SK-N-SH treated with all-trans-retinoic acid at 6 μM for 48 hours (cell line): ENCODE measurements at places on chromosomes 12 and 14.

DNA sequence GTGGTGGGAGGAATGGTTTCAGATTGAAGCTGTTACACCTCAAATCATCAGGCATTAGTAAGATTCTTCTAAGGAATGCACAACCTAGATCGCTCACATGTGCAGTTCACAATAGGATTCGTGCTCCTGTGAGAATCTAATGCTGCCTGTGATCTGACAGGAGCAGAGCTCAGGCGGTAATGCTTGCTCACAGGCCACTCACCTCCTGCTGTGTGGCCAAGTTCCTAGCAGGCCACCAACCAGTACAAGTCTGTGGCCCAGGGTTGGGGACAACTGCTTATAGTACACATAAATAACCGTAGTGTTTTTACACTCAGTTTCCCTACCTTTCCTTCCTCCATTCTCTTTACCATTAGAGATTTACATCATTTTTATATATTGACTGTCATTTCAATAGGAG lies 121.4 kb downstream of the SLCO1B3 start:
- ATAC-seq: no peak

DNA sequence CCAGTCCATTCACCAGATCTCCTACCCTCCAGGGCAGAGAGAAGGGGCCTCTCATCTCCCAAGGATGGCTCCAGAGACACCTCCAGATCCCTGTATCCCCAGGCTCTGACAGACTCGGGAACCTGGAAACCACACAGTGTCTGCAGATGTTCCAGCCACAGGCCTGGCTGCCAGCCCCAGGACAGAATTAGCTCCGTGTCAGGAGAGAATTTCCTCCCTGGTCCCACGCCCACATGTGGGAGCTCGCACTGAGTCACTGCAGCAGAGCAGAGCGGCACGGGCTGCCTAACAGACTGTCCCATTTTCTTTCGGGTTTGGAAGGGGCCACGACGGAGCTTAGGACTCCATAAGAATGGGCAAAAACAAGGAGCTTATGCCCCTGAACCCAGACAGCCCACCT lies 33.6 kb downstream of the CMKLR1 start:
- ATAC-seq: peak; percentile 51; the same call in 2 of the 3 replicates

DNA sequence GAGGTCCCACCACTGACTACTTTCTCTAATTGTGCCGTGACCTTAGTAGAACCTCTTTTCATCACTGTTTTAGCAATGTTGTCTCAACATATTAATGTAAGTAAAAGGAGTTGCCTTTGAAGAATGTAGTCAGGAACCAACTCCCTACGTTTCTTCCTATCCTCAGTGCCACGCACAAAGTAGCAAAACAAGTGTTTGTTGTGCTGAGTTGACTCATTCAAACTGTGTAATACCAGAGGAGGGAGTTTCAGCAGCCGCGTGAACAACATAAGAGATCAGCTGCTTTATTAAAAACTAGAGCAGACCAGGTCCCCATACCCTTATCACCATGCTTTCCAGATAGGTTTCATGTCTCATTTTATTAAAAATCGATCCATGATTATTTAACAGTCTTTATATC lies 19.1 kb downstream of the PLBD1 start:
- ATAC-seq: no peak

DNA sequence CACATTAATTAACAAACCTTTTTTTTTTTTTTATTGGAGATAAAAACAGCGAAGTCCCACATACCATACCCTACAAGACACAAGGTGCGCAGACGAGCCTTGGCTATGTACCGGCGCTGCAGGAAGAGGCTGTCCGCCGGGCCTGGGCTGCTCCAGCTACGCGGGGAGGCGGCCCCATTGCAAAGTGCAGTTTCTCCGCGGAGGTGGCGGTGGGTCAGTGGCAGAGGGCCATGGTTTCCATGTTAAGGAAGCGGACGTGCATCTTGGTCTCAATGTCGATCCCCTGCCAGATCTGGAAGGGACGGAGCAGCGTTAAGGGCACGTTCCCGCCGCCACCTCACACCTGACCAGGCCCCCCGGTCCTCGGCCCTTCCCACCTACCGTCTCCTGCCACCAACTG lies 60.3 kb downstream of the TESC start:
- no peak for ATAC-seq

DNA sequence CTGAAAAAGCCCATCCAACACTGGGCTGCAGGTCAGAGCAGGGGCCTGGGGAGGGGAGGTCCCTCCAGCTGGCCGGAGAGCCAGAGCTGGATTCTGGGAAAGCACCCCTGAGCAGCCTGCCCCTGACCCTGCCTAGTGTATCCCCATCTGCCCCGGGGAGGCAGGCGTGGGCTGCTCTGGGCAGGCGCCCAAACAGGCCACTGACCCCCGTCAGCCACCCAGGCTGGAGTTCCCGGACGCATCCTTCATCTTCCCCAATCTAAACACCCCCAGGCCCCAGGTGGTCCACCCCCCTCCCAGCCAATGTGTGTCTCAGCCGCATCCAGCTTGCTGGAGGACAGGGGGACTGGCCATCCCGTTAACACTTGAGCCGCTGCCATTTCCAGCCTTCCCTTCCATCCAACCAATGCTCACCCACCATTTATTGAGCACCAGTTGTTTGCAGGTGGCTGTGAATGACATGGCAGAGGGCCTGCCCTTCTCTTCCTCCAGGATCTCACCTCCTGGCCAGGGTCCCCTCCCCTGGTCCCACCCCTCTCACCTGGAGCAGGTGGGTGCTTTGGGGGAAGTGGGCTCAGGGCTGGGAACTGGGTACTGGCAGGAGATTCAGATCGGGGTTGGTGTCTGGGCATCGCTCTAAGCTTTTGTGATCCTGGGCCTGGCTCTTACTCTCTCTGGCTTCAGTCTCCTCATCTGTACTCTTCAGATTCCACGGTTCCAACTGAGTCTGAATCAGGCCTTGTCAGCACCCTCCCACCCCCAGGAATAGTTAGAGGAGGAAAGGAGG lies 743 bp upstream of the DTX1 start:
- ATAC-seq: no peak

DNA sequence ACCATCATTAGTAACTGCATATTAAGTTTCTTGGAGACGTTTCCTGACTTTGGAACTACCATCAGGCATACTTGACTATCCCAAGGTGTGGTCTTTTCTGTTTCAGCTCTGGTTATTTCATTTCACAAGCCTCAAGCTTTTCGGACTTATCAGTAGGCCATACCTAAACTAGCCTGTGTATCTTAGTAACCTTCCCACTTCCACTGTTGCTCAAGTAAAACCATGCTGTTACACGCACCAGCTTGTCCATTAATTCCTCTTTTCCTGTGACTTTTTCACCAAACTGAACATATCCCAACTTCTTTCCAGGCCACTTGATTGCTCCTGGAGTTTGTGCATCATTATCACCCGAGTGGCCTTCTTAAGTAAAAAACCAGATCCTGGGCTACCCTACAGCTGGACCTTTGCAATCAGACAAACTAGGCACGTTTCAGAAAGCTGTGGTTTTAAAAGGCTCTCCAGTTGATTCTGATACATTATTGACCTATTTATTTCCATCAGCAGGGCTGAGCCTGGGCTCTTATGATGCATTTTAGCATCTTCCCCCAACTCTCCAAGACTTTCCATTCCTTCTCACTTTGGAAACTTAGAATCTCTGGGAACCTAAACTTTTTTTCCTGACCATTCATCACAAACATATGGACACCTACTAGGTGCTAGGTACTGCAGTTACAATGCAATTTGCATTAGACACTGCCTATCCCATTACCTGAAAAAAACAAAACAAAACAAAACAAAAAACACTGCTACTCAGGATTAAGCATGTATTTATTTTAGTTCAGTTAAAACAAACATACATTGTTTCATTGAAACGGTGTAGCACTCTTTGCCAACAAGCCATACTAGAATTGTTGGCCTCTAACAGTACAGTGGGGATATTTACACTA lies 14.9 kb downstream of the SLC38A2 start:
- peak; percentile 48 for ATAC-seq

DNA sequence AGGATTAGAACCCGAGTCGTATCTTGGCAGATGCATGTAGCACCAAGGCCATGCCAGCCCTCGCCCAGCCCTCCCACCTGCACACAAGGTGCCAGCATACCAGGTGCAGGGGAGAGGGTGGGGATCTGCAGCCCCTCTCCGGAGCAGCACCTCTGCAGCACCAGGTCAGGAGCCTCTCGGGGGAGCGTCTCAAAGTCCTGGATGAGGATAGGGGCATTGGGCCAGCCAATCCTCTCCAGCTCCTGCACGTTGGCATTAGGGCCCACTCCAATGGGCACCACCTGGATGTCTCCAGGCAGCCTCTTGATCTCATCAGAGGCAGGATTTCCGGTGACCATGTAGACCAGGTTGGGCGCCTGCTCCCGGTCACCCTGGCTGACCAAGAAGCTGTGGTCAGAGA lies 73.2 kb upstream of the ANO2 start:
- no peak for ATAC-seq

DNA sequence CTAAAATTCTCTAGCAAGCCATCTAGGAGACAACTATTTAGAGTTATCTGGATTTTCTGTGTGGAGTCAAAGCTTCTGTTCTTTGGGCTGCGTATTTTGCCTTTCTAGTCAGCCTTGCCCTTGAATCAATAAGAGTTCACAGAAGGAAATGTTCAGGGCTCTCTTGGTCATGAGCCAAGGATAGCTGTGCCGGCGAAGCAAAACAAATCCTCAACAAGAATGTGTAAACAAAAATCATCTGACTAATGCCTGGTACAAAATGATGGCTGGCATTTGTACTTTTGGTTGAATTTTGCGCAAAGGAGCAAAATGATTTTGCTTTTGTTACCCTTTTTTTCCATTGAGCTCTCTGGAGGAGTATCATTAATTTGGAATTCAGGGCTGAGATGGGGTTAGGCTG lies 171.1 kb downstream of the DACT1 start:
- no peak for ATAC-seq

- ATAC-seq: no peak
Measured at GRCh38 chr12:68591734-68592418, 18.8 kb upstream of the RAP1B start.

- peak; percentile 94 for ATAC-seq
Measured at GRCh38 chr14:99821519-99822508, 28.6 kb downstream of the EML1 start.

GRCh38 chr14:92601757-92602417 lies 88.3 kb downstream of the RIN3 start:
- no peak for ATAC-seq

- no peak for ATAC-seq
Measured at GRCh38 chr14:89485264-89485663, 68.2 kb upstream of the FOXN3 start.

- peak; percentile 19; the same call in 2 of the 3 replicates for ATAC-seq
Measured at GRCh38 chr12:116508145-116509121, 50.7 kb upstream of the MAP1LC3B2 start.

DNA sequence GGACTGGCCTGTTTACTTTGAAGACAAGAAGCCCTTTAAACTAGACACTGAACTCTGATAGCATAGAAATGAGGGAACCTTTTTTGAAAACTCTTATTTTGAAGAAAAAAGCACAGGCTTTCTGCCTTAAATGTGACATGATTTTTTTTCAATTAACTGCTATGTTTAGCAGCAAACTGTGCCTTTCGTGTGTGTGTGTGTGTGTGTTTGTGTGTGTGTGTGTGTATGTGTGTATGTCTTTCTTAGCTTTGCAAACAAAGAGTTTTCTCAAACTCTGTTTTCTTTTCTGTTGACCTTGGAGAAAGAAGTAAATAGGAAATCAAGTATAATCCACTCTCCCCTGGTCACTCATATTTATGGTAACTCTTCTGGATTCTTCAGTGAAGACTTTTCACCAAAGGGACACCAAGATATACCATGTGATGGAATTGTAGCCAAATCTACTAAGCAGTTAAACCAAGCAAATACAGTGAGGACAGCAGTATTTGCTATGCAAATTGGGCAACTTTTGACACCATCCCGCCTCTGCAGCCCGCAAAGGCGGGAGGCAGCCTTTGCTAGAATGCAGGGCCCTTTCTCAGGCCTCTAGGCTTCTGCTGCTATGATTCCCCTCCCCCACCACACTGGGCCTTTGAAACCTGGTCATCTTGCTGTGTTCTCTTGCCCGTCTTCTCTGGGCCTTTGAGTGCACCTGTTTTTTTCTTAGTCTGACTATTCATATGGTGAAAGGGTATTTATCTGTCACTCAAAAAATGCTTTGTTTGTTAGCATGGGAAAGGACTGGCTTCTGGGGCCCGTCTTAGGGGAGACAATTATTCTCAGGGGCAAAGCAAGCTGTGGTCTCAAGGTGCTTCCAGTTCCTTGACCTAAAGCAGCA lies 107.9 kb downstream of the MYRFL start:
- ATAC-seq: no peak

DNA sequence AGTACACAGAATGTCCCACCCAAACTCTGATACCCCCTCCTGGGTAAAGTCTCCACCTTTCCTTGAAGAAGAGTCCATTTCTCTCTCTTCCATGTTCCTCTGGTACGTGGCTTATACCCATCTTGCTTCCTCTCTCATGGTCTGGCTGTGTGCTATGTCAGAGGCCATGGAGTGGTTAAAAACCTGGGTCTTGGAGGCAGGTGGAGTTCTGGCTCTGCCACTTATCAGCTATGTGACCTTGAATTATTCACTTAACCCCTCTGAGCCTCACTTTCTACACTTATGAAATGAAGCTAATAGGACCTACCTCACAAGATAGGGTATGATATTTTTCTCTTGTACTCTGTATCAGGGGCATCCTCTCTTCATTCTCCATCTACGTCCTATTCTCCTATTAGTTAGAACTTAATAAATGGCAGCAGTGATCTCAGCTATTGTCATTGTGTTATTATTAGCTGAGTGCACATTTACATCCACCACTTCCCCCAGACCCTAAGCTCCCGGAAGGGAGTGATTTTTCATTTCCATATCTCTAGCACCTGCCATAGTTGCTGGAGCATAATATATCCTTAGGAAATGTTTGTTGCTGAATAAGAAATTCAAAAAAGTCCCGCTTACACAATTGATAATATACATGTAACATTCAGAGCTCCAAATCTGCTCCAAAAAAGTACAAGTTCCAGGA lies 59.8 kb upstream of the NOS1 start:
- no peak for ATAC-seq

- ATAC-seq: no peak
Measured at GRCh38 chr14:30532264-30532663, 26.7 kb upstream of the G2E3 start.

DNA sequence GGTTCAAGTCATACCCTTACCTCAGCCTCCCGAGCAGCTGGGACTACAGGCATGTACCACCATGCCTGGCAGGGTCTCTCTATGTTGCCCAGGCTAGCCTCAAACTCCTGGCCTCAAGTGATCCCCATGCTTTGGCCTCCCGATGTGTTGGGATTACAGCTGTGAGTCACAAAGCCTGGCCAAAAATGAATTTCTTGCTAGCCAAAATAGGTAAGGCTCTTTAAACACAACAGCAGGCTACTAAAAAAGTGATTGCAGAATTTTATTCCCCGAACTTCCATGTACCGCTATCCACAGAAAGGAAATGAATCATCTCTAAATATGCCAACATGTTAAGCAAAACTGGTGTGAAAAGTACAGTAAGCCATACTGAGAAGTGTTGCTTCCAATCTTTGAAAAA lies 50.6 kb downstream of the WDHD1 start:
- ATAC-seq: peak; percentile 63

- no peak for ATAC-seq
Measured at GRCh38 chr12:82886671-82887340, 200.1 kb downstream of the TMTC2 start.
